Effector CD4-positive, alpha-beta T cell (primary cell): ENCODE measurements at places on chromosomes 12 and 14.

- DNase-seq: no peak
These were observed 1662.6 kb upstream of the SEL1L start for GRCh38 chr14:83196236-83196635.

GRCh38 chr12:122349078-122349477, 73.4 kb downstream of the CLIP1 start:
- no peak for DNase-seq

DNA sequence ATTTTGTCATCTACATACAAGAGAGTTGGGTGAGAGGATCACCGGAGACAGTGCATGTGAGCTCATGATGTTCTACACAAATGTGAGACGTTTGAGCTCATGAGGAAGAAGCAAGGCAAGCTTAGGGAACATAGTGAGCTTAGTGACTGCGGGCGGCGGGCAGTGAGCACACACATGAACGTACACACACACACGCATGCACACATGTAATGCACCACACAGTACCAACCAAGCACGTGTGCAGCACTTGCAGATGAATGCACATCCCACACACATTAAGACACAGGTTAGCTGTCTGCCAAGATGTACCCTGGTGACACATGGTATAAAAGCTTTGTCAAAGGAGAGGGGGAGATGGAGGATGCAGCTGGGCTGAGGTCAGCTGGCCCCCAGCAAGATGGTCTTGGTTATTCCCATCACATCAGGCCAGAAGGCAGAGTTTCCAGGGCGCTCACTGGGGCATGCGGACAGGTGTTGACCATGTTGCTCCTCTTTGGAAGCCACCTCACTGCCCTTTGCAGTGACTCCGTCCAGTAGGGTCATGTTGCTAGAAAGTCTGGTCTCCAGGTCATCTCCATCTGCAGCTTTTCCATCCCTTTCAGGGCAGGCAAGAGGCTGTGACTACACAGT, 8.7 kb upstream of the CACNA2D4 start:
- no peak for DNase-seq

DNA sequence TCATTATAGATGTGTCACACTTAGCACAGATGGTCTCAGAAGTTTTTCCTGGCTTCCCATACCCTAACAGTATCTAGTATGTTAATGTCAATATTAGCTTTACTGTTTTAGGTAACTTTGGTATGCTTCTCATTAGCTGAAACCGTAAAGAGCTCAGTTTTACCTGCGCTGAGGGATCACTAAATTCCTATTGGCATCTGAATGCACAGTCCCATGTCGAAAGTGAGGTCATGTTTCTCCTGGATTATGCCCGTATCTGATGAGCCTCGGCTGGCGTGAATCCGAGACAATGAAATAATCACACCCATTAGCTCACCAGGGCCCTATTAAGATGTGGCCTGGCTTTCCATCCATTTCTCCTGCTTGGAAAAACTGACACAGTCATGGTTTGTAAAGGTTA, 418.2 kb downstream of the ZFP36L1 start:
- DNase-seq: no peak

GRCh38 chr12:112611908-112612307, 179.6 kb upstream of the RPH3A start:
- no peak for DNase-seq

DNA sequence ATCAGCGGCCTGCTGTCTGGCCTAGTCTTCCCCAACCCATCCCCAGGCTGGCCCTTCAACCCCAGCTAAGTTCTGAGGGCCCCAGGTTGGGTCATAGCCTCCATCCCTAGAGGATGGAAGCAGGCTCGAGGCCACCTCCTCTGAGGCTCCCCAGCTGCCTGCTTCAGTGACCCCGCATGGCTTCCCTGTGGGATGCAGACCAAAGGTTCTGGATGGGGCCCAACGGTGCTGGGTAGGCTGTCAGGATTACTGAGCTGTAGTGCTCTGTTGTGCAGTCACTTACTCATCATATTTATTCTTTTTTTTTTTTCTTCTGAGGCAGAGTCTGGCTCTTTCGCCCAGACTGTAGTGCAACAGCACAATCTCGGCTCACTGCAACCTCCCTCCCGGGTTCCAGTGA, 92.0 kb downstream of the IRF2BPL start:
- DNase-seq: no peak

DNA sequence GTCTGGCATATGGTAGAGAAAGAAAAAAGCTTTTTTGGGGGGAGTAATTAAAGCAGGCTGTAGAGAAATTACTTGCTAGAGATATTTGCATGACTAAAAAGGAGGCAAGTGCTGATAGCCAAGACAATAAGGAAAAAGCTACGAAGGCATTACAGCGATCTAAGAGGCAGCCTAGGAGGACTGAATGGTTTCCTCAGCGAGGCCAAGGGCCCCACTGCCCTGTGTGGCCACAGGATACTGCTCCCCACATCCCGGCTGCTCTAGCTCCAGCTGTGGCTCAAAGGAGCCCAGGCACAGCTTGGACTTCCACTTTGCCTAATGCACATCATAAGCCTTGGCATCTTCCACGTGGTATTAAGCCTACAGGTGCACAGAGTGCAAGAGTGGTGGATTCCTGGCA, 53.6 kb downstream of the LRRIQ1 start:
- DNase-seq: no peak

DNA sequence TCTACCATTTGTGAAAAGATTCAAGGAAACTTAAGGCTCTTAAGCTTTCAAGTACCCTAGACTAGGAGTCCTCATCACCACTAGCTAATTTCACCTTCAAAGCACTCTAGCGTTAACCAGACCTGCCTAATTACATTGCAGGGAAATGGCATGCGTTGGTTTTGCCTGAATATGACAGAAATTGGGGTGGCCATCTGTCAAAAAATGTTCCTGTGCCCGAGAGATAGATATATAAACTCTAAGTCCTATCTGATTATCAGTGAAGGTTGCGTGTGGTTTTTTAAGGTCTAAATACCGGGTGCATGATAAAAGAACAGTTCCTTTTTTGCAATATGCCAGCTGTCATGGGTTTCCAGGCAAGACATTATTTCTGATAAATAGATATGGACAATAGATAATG, 48.3 kb downstream of the SPRING1 start:
- no peak for DNase-seq

GRCh38 chr12:54047964-54048303, 5.7 kb upstream of the HOXC4 start:
- no peak for DNase-seq

DNA sequence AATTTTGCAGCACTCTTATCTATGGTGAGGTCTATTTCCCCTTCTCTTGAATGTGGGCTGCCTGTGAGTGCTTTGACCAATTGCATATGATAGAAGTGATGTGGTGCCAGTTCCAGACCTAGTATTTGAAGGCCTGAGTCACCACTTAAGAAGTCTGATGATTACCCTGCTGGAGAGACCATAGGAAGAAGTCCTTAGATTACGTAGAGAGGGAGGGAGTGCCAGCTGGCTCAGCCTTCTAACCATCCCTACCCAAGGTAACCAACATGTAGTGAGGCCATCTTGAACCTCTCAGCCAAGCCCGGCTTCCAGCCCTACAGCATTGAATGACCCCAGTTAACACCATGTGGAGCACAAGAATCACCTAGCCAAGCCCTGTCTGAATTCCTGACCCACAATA, 166.9 kb downstream of the NELL2 start:
- no peak for DNase-seq

GRCh38 chr12:29961231-29961630, 177.5 kb upstream of the TMTC1 start:
- no peak for DNase-seq

GRCh38 chr14:99260587-99261551, 11.1 kb downstream of the BCL11B start:
- peak; percentile 59 for DNase-seq

DNA sequence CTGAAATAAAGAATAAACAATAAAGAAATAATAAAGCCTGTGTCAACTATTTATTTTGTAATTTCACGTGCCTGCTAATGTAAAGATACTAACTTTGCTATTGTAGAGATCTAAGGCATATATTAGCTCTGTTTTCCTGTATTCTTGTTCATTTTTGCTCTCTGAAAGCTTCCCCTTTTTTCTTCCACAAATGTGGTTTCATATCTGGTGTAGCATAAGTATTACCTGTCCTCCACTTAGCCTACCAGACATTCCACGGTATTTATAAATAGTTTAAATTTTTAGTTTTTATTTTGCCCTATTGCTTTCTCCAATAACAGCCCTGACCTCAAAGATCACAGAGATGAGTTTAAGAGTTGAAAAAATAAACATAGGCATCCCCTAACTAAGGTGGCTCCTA, 92.6 kb upstream of the ATP2B1 start:
- DNase-seq: no peak

DNA sequence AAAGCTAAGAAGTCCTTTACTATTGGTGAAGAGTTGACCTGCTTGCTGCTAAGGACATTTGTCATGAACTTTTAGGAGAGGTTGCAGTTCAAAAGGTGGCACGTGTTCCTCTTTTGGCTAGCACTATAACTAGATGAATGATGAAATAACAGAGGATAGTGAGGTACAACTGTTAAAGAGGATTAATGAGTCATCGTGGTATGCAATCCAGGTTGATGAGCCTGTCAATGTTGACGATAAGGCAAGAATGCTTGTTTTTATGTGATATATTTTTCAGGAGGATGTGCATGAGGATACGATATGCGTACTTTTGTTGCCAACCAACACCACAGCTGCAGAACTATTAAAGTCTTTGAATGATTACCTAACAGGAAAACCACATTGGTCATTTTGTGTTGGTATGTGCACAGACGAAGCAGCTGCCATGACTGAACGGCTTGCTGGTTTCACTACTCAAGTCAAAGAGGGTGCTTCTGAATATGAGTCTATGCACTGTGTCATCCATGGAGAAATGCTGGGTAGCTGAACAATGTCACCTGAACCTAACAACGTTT, 10.6 kb downstream of the CEP128 start:
- DNase-seq: peak; percentile 40

GRCh38 chr12:1974812-1975211, 29.4 kb downstream of the DCP1B start:
- DNase-seq: no peak

GRCh38 chr12:12425616-12426015, 68.7 kb downstream of the BORCS5 start:
- no peak for DNase-seq

DNA sequence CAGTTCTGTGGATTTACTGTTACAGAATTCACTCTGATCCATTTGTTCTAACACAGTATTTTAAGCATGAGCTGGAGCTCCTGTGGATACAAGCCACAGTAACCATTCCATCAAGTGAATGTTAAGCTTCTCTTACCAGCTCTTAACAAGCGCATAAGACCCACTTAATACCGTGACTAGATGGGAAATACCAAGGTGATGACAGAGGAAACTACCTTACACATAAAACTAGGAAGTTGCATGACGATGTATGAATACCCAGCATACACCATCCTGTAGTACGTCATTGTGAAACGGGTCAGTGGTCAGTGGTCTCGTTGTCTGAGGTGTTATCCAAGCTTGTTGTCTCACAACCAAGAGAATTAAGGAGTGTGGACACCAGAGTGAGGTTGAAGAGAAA, 2.0 kb upstream of the GALC start:
- no peak for DNase-seq

DNA sequence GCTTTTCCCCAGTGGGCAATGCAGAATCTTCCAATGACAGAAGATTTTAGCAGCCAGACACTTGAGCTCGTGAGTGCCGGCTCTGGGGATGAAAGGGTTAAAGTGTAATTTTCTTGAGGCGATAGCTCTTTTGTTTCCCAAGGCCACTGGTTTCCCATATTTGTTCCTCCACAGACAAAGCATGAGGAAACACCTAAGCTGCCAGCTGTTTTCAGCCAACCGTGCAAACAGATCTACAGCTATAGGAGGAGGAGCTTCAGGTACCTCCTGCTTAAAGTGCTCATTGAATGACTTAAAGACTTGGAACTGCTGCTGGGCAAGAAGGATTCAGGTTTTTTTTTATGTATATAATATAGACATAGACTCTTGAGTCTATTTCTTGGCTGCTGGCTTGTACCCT, 1311.5 kb downstream of the TMEM121 start:
- no peak for DNase-seq

GRCh38 chr12:53328043-53328435, 6.6 kb upstream of the AAAS start:
- DNase-seq: no peak

DNA sequence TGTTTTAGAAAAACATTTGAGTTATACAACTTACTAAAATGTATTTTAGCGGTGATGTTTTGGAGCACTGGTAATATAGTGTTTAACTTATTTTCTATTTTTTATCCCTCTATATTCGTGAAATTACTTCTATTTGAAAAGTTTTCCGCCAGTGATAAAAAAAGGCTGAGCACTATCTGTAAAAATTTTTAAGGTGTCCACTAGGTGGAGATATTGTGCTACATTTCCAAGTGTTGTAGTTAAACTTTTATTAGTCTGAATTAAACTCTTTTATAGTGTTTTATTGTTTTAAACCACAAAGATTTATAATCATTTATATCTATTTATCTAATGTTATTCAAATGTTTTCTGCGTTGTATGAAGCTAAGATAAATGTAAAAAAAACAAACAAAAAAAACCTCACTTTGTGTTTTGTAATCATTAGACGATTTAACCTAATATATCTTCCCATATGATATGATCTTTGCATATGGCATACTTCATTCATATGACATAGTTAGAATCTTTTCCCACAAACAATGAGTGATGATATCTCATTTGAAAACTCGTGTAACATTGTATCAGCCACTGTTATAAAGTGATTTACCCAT, 11.8 kb downstream of the ALG10B start:
- DNase-seq: no peak

DNA sequence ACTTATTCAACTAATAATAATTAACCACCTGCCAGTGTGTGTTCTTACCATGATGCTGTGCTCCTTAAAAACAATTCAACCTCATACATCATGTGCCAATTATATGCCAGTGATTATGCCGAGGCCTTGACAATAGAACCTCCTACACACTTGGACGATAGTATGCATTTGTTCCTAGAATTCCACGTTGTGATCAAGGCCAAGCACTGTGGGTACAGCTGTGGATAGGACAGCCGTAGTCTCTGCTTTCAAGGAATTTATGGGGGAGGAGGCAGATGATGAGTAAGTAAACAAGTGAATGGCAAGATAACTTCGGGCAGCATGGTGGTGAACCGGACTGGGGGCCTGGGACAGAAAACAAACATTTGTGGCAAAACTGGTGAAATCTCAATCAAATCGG, 18.0 kb upstream of the MYO1H start:
- DNase-seq: no peak

- DNase-seq: no peak
These were observed 24.9 kb upstream of the JDP2 start for GRCh38 chr14:75402867-75403413.

- no peak for DNase-seq
These were observed 400.9 kb upstream of the CCDC196 start for GRCh38 chr14:66085224-66085623.
